CD8-positive, alpha-beta memory T cell (primary cell): ENCODE measurements at places on chromosomes 1 and 21.

DNA sequence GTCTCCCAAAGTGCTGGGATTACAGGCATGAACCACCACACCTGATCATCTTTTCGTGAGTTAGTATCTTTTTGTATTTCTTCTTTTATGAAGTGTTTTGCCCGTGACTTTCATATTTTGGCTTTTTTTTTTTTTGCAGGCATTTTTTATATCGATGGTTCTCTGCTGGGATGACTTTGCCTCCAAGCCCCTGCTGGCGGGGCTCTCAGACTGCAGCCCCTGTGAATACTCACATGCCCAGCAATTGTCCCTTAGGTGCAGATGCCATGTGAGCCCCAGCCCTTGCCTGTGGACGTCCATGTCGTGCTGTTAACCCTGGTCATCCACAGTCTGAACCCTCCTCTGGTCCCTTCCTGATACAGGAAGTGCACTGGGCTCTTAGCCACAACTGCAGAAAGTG is 21.7 kb downstream of the CRYAA start:
- no peak overlapping the region for H3K27ac ChIP-seq
- no peaks in the 10 kb centered on the region for H3K4me1 ChIP-seq
- H3K36me3 ChIP-seq, result no peaks in the 10 kb centered on the region

GRCh38 chr1:25182629-25183028 is 49.7 kb downstream of the SYF2 start:
- no peaks in the 10 kb centered on the region for H3K36me3 ChIP-seq
- no peak overlapping the region for H3K27ac ChIP-seq
- no peak overlapping the region for H3K4me3 ChIP-seq
- no peak for DNase-seq
- no peaks in the 10 kb centered on the region for H3K27me3 ChIP-seq

DNA sequence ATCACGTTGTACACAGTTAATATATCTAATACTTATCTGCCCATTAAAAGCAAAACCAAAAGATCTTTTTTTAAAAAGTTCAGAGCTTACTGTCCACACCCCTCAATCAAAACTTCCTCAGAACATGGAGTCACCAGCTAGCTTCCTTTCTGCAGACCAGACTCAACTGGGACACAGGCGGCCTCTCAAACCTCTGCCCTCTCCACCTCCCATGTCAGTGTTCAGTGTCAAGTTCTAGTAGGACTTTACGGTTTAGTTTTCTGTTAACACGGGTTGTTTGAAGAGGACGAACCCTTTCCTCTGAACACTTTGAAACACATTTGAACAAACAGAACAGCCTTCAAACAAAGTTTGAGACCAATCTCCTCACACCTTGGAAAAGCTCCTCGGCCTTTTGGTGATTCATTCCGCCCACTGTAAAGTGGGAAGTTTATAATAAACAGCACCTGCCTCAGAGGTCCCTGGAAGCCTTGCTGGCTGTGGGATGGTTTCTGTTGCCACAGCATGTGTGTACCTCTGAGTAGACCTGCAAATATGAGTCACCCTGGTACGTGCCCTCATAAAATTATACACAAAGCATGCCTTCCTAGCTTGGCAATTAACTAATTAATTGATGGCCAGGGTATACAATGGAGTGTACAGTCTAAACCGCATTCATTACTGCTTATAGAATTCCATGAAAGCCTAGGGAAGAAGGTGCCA is 48.4 kb upstream of the SIPA1L2 start:
- no peak for DNase-seq
- no peak overlapping the region for H3K4me3 ChIP-seq
- no peak overlapping the region for H3K27ac ChIP-seq
- H3K27me3 ChIP-seq, result no peaks in the 10 kb centered on the region

GRCh38 chr21:41182547-41182946 is 14.6 kb downstream of the BACE2 start:
- no peaks in the 10 kb centered on the region for H3K27me3 ChIP-seq
- DNase-seq, result no peak
- H3K4me1 ChIP-seq, result no peaks in the 10 kb centered on the region
- no peak overlapping the region for H3K27ac ChIP-seq
- H3K36me3 ChIP-seq, result no peaks in the 10 kb centered on the region

GRCh38 chr1:59333626-59334277 is 36.9 kb downstream of the FGGY start:
- H3K4me3 ChIP-seq, result no peak overlapping the region
- H3K27me3 ChIP-seq, result no peaks in the 10 kb centered on the region
- no peaks in the 10 kb centered on the region for H3K36me3 ChIP-seq

GRCh38 chr1:109319114-109319513 is 12.3 kb upstream of the MYBPHL start:
- no peak overlapping the region for H3K27ac ChIP-seq
- H3K4me3 ChIP-seq, result no peak overlapping the region
- no peaks in the 10 kb centered on the region for H3K36me3 ChIP-seq
- no peaks in the 10 kb centered on the region for H3K4me1 ChIP-seq

DNA sequence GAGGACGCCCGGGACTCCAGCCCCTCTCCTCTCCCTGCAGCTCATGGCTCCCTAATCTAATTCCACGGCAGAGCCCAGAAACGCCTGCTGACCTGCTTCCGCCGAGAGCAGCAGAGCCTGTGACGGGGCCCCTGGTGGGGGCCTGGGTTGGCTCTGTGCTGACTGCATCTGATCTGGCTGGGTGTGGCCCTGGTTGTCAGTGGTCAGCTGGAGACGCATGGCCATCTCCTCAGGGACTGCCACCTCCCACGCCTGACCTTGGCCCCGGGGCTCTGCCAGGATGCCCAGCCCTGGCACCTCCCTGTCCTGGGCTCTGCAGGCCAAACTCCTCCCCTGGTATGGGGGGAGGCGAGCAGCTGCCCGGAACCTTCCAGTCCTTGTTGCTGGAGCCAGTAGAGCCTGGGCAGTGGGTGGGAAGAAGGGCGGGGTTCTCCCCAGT is 1.1 kb upstream of the PLCH2 start:
- no peak overlapping the region for H3K27ac ChIP-seq
- no peaks in the 10 kb centered on the region for H3K4me1 ChIP-seq
- H3K27me3 ChIP-seq, result no peaks in the 10 kb centered on the region
- no peak for DNase-seq
- no peaks in the 10 kb centered on the region for H3K36me3 ChIP-seq

GRCh38 chr1:44354268-44354839 is 703 bp downstream of the ERI3 start:
- H3K4me1 ChIP-seq, result peaks cover 21% of the 10 kb centered on the region
- peak overlapping the region; percentile 79 for H3K4me3 ChIP-seq
- DNase-seq, result no peak
- no peaks in the 10 kb centered on the region for H3K27me3 ChIP-seq

- DNase-seq, result no peak
- no peak overlapping the region for H3K27ac ChIP-seq
- no peak overlapping the region for H3K4me3 ChIP-seq
- H3K27me3 ChIP-seq, result no peaks in the 10 kb centered on the region
- no peaks in the 10 kb centered on the region for H3K4me1 ChIP-seq
Observed at GRCh38 chr1:208165659-208166058, 78.5 kb downstream of the PLXNA2 start.

DNA sequence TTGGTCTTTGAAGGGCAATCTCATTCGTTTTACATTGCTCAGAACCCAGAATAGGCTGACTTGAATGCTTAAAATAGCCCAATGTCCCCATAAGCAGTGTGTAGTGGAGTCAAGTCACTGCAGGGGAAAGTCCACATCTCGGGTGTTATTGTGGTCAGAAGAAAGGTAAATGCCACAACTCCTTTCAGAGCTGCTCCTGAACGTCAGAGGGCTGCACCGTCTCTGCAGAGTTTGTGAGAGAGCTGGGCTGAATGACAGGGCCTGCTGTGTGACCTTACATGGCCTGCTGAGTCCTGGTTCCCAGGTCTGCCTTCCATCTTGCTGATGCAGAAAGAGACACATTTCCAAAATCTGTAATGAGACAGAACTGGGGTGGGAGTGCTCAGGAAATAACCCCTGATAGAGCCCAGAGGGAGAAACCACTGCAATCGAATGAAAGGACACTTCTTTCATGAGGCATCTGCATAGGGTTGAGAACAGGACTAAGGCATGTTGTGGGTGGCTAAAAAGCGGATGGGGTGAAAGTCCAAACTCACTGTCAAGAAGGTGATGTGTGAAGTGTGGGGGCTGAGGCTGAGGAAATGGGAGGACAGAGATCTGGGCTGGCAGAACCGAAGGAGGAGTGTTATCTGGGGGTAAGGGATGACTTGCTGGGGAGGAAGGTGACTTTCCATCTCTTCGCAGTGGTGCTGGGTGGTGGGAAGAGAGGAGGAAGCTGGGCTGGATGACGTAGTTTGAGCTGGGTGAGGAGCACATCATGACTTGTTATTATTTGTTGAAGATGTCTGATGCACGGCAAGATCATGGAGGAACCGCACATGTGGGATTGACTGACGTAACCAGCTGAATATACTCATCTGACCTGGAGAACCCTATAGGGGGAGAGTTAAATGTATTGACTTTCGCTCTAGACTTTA is 33.7 kb downstream of the XCL2 start:
- H3K4me3 ChIP-seq, result no peak overlapping the region
- H3K36me3 ChIP-seq, result no peaks in the 10 kb centered on the region
- peaks cover 56% of the 10 kb centered on the region for H3K4me1 ChIP-seq
- no peak overlapping the region for H3K27ac ChIP-seq

DNA sequence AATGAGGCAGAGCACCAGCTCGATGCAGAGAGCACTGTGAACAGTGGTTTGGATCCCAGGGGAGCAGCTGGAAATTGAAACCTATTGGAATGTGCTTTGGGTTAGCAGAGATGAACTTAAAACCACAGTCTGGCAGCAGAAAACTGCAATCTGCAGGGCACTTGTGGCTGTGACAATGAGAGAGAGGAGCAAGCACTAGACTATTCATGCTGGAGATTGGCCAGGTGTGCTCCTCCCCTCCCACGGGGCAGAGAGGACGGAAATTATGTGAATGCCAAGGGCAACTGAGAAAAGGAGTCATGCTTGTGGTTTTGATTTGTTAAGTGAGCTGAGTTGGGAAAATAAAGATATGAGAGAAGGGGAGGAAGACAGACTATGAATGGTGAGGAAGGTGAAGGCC is 38.1 kb downstream of the HSD3B2 start:
- DNase-seq, result no peak
- no peak overlapping the region for H3K4me3 ChIP-seq
- H3K4me1 ChIP-seq, result no peaks in the 10 kb centered on the region

- DNase-seq, result no peak
- H3K36me3 ChIP-seq, result no peaks in the 10 kb centered on the region
- H3K27me3 ChIP-seq, result no peaks in the 10 kb centered on the region
- H3K27ac ChIP-seq, result no peak overlapping the region
Observed at GRCh38 chr1:175133673-175134435, 58.7 kb downstream of the KIAA0040 start.

- peak; percentile 59 for DNase-seq
- no peaks in the 10 kb centered on the region for H3K36me3 ChIP-seq
- H3K4me3 ChIP-seq, result peak overlapping the region; percentile 29
- H3K27me3 ChIP-seq, result no peaks in the 10 kb centered on the region
Observed at GRCh38 chr1:185281245-185281644, 35.8 kb downstream of the IVNS1ABP start.

- H3K36me3 ChIP-seq, result no peaks in the 10 kb centered on the region
- no peak overlapping the region for H3K27ac ChIP-seq
- H3K4me1 ChIP-seq, result no peaks in the 10 kb centered on the region
- H3K4me3 ChIP-seq, result no peak overlapping the region
Observed at GRCh38 chr1:86489242-86489878, 20.6 kb downstream of the CLCA1 start.

DNA sequence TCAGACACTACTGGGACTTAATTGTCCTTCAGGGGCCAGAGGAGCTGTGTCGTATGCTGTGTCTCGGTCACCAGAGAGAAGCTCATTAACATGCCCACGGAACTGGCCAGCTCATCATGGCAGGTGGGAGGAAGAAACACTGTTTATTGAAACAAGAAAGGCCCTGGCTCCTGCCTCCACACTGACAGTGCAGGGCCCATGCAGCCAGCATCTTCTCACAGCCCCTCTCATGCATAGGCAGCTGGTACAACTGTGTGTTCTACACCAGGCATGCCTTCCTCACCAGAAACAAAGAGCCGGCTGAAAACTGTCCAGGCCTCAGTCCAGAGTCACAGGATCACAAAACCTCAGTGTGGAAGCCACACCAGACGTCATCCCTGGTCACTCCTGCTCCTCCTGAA is 106.0 kb downstream of the UBE2U start:
- H3K27ac ChIP-seq, result no peak overlapping the region
- H3K27me3 ChIP-seq, result no peaks in the 10 kb centered on the region
- H3K4me3 ChIP-seq, result no peak overlapping the region
- H3K36me3 ChIP-seq, result no peaks in the 10 kb centered on the region
- no peaks in the 10 kb centered on the region for H3K4me1 ChIP-seq

- H3K27ac ChIP-seq, result no peak overlapping the region
- no peak overlapping the region for H3K4me3 ChIP-seq
- no peaks in the 10 kb centered on the region for H3K36me3 ChIP-seq
- H3K4me1 ChIP-seq, result no peaks in the 10 kb centered on the region
- no peaks in the 10 kb centered on the region for H3K27me3 ChIP-seq
- no peak for DNase-seq
Observed at GRCh38 chr1:33824971-33825370, 38.9 kb upstream of the HMGB4 start.

GRCh38 chr1:98001764-98002163 is 80.9 kb upstream of the DPYD start:
- no peak overlapping the region for H3K4me3 ChIP-seq
- no peak for DNase-seq
- H3K4me1 ChIP-seq, result no peaks in the 10 kb centered on the region
- no peaks in the 10 kb centered on the region for H3K36me3 ChIP-seq
- no peaks in the 10 kb centered on the region for H3K27me3 ChIP-seq
- no peak overlapping the region for H3K27ac ChIP-seq

DNA sequence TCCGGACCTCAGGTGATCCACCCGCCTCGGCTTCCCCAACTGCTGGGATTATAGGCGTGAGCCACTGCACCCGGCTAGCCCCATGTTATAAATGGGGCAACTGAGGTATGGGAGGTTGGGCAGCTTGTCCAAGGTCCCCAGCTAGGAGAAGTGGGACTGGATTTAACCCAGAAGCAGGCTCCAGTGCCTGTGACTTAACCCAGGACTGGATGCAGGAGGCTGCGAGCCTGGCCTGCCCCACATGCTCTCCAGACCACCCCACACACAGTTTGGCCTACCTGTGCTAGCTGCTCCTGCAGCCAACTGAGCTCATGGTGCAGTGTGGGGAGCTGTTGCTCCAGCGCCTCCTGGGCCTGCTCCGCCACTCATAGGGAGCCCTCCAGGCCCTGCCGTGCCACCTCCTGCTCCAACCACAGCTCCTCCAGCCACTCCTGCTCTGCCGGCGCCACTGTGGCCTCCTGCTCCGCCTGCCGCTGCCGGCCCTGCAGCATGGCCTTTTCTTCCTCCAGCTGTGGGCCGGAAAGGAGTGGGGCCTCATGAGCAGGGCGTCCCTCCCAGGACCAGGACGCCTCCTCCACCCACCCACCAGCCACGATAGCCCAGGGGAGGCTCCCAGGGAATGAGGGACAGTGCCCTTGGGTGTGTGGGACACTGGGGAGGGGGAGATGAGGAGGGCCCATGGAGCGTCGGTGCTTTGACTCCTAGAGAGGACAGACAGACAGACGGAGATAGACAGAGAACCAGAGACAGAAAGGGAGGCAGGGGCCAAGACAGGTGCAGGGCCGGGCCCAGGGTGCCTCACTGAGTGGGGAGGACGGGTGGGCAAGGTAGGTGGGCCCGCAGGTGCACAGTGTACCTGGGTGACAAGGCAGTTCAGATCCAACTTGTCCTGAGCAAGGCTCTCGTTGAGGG is 12.4 kb upstream of the NBPF1 start:
- H3K4me1 ChIP-seq, result no peaks in the 10 kb centered on the region
- no peaks in the 10 kb centered on the region for H3K27me3 ChIP-seq
- H3K36me3 ChIP-seq, result peaks cover 43% of the 10 kb centered on the region
- H3K27ac ChIP-seq, result no peak overlapping the region
- H3K4me3 ChIP-seq, result no peak overlapping the region
- DNase-seq, result no peak
